ENCODE measurements at places on chromosomes 4 and X.

- no peak for DNase-seq
Measured at GRCh38 chr4:99664716-99665115, 7.1 kb upstream of the C4orf54 start.

GRCh38 chr4:181820553-181820952, 422.6 kb upstream of the TENM3 start:
- DNase-seq, result no peak

- DNase-seq, result no peak
Measured at GRCh38 chr4:8674311-8674885, 81.8 kb downstream of the CPZ start.

- no peak for DNase-seq
Measured at GRCh38 chrX:127552571-127552970, 499.6 kb downstream of the ACTRT1 start.

DNA sequence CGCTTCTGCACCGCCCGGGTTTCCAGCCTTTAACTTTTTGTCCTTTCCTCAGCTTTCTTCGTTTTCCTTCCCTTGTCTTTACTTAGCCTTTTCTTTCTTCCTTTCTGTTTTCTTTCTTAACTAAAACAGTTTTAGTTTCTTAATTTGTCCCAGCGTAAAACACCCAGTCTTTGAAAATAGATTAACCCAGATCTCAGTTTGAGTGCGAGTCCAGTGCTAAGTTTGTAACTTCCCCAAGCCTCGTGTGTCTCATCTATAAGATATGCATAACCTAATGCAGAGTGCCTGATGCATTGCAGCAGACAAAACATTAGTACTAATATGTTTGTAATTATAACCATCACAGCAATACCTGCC, 460 bp upstream of the GEMIN8 start:
- DNase-seq, result no peak

DNA sequence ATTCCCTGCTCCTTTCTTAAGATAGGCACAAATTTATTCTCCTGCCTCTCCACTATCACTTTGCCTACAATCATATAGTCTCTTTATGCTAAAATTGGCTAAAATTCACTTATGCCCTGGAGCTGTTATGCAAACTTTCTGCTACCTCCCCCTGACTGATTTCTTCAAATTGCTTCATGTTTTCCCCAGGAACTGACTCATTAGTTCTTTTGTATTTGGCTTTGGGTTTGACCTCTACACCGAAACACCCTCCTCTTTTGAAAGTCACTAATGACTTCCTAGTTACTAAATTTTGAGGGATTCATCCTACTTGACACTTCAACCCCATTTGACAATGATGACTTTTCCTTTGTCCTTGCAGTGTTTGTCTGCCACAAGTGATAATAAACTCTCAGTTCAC, 222.6 kb downstream of the NDST4 start:
- DNase-seq, result no peak

DNA sequence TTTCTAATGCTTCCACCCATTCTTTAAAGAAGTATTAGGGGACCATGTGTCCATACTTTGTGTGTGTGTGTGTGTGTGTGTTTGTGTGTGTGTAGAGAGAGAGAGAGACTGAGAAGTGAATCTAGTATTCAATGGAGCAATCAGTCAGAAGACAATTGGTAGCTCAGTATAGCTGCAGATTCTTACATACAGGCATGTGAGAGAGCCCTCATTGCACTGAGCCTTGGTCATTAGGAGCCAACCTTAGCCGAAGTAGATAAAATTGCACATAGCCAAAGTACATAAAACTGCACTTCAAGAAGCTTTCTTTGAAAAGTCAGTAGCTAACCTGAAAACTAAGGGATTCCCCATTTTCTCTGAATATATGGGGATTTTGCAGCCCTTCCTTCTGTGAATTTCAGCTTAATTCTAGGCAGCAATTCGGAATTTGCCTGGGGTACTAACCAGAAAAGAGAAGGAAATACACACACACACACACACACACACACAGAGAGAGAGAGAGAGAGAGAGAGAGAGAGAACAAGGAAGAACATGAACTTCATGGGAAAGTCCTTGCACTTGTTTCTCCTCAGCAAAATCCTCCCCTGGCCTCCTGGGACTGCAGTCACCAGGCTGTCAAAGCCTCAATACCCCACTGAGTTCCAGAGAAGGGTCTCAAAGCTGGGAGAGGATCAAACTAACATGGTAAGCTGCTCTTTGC, 1.7 kb upstream of the PRDM8 start:
- DNase-seq, result no peak

DNA sequence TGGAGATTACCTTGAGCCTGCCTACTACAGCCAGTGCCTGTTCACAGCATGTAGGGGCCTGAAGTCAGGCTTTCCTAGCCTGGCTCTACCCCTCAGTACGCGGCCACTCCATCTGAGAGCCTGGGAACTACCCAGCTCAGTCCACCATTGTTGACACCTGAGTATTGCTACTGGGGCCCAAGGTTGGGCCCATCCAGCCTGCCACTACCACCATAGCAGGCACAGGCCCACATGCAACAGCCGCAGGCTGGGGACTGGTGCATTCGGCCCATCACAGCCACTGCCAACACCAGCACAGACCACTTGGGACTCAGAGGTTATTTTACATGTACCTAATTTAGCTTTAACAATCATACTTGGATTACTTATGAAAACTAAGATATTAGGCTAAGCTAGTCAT, 314.0 kb downstream of the GALNTL6 start:
- no peak for DNase-seq

DNA sequence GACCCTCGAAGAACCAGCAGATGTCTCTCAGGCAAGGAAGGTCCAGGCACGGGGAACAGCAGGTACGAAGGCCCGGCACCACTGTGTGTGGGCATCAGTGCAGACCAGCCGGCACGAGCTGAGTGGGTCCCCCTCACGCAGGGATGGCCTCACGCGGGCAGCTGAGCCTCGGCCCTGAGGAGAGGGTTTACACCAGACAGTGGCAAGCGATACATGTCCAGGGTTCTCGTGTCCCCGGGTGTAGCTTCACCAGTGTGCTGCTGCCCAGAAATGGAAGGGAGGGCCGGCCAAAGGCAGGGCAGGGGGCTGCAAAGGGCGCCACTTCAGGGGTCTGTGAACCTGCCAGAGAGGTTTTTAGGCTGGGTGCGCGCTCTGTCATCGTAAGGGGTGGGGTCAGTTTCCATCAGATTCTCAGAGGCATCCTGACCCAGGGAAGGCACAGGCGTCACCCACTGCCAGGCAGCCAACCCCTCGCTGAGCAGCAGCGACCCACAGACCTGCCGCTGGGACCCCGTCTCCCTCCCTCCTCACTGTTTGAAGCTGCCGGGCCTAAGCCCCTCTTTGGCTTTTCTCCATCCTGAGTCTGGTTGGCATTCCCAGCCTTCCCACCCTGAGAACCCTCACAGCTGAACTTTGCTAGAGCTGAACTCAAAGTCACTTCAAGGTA, 107.0 kb downstream of the CPZ start:
- DNase-seq, result no peak

DNA sequence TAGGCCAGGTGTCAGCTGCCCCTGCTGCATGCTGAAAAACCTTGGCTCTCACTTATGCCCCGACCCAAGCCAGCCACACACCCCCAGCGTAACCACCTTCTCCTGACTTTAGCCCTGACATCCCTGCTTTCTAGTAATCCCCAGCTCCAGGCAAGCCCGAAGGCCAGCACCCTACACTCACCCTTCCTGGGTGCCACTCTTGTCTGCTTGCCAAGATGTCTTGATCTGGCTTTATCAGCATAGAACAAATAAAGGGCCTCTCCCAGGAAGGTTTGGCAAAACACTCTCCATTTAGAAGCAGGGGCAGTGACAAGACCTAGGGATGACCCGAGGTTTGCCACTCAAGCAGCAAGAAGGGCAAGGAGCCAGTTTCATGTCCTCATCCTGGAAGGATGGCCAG, 6.8 kb upstream of the MAP9 start:
- DNase-seq, result no peak

DNA sequence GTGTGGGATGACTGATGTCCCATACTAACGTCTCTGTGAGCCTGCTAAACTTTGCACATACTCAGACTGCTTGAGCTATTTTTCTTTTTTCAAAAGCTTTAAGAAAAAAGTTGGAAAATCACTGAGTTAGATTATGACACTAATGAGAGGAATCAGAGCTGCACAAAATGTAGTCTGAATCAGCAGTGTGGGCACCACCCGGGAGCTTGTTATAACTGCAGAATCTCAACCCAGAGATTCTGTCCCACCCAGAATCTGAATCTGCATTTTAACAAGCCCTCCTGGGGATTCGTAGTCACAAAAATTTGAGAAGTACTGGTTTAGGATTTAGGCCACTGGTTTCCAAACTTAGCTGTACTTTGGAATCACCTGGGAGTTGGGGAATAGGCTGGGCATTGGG, 102.1 kb upstream of the MID1IP1 start:
- DNase-seq, result no peak

DNA sequence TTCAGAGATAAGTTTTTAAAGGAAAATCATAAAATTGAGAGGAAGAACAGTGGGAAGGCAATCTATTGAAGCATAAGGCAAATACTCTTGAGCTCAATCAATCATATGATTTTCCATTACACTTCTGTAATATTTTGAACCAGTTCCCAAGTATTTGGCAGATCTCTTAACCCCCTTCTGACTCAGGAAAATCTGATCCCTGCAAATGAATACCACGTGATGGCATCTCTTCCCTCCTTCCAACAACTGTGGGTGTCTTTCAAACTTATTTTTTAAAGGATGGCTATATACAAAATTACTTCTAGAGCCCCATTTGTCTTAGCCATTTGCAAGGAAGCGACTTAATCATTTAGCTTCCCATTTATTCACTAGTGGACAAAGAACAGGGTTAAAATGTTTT, 41.9 kb downstream of the AMOT start:
- no peak for DNase-seq
